ENCODE measurements at places on chromosomes 2 and 18. TPM values are rescaled to one million over a fixed set of nuclear protein-coding genes. Genes with fewer than 3 reads are reported as not detected.

DNA sequence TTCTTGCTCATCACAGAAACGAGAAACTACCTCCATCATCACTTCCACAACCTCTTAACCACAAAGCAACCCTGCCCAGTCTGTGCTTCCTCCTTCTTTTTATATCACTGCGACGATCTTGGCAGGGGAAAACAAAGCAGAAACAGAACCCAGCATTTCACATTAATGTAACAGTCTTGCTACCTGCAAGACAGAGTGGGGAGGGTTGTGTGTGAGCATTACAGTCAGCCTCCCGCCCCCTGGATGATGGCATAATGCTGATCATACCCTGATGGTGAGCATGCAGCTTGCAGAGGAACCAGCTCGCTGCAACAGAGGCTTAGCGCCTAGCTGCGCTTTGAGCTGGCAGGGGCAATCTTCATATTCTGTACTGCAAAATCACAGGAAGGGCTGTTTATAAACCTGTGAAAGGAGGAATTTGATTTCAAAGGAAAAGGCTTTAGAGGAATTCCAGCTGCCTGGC, 376.1 kb downstream of the IRS1 start:
- DNase-seq: no peak

ALK gene
- 0.07 TPM for polyA plus RNA-seq

DNA sequence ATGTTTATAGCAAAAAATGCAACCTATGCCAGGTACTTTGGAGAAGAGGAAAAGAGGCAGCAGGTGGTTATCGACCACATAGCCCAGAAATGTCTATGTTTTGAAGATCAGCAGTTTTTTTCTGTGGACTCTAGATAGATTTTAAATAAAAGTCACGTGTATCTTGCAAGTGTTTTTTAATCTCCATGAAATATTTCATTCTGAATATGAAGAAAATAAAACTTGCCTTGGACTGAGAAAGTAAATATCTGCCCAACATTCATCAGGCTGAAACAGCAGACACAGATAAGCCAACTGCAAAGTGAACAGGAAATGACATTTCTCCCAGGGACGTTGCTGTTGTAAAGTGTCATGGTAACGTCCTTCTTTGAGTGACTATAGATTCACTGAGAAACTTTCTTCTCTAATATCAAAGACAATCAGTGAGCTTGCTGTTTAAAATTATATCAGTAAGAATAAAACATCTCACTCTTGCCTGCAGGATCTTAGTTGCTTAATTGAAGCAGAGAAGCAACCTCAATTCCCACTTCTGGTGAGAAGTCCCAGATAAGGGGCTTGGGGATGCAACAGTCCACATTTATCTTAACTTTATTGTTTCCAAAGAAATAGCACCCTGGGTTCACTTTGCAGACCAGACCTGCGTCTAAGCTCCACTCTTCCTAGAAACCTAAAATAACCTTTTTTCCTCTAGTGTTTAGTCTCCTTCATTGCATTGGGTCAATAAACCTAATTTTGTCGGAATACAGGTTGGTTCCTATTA, 6.3 kb downstream of the MYOM1 start:
- no peak for DNase-seq

- DNase-seq: no peak
These were observed 45.0 kb upstream of the EML4 start for GRCh38 chr2:42124011-42124785.

SLC23A3 gene
- 0.81 TPM for polyA plus RNA-seq

DNA sequence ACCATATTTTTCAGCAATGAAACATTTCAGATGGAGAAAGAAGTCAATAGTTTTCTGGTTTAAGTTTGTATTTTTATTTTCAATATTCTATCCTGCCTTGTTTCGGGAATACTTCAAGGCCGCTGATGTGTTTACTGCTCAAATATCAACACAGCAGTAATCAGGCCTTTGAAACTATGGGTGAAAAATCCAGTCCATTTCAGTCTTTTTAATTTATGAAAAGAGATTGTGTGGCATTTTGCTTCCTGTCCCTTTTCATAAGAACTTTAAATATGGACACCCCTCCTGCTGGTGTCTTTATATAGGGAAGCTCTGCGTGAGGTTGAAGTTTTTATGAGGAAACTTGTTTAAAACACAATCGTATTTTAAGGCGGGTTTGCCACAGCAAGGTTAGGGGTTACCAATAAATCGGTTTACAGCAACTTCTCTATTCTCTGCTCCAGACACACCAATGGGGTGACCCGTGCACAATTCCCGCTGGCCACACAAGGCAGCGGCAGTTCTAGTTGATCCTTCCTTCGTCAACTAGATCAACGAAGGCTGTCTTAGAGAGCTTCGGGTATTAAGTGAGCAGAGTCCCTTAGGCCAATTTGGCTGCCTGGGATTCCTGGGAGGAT, 1.2 kb upstream of the TANC1 start:
- DNase-seq: peak; percentile 36

KCNF1 gene
- not detected for polyA plus RNA-seq

- no peak for DNase-seq
These were observed 61.5 kb upstream of the FAM98A start for GRCh38 chr2:33660416-33661123.

- no peak for DNase-seq
These were observed 437.9 kb upstream of the UBE2E3 start for GRCh38 chr2:180542511-180542910.

CD28 gene
- 4.3 TPM for polyA plus RNA-seq

DNA sequence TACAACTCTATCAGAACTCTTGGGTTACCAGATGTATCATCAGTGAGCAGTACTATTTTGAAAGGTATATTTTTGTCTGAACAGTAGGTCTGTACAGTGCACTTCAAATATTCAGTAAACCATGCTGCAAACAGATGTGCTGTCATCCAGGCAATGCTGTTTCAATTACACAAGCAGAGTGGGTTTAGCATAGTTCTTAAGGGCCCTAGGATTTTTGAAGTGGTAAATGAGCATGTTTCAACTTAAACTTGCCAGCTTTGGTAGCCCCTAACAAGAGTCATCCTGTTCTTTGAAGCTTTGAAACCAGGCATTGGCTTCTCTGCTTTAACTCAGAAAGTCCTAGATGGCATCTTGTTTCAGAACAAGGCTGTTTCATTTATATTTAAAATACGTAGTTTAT, 1519.9 kb downstream of the SUCLG1 start:
- DNase-seq: no peak

ALKAL2 gene
- polyA plus RNA-seq: 36.9 TPM

GRCh38 chr2:122627388-122627787, 871.9 kb downstream of the TSN start:
- no peak for DNase-seq

MFSD2B gene
- polyA plus RNA-seq: 0.02 TPM

- no peak for DNase-seq
These were observed 107.2 kb downstream of the GALNT3 start for GRCh38 chr2:165686800-165687199.

DNA sequence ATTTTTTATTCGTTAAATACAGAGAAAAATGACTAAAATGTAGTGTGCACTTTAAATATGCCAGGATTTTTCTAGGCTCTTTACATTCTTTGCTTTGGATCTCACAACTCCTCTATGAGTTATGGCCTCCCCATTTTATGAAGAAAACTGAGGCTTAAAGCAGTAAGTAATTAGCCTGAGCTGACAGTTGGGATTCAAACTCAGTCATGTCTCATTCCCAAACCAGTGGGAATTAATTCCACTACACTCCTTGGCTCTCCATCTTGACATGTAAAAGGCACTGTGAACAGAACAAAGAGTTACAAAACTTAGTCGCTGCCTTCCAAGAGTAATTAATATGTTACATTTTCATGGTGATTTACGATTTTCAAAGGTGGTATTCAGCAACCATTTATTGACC, 351.9 kb downstream of the SATB2 start:
- no peak for DNase-seq

GRCh38 chr2:219596954-219597551, 604 bp upstream of the STK11IP start:
- no peak for DNase-seq

TCF23 gene
- polyA plus RNA-seq: 31.7 TPM

GRCh38 chr2:237165405-237166276, 80.0 kb downstream of the COPS8 start:
- no peak for DNase-seq

DNA sequence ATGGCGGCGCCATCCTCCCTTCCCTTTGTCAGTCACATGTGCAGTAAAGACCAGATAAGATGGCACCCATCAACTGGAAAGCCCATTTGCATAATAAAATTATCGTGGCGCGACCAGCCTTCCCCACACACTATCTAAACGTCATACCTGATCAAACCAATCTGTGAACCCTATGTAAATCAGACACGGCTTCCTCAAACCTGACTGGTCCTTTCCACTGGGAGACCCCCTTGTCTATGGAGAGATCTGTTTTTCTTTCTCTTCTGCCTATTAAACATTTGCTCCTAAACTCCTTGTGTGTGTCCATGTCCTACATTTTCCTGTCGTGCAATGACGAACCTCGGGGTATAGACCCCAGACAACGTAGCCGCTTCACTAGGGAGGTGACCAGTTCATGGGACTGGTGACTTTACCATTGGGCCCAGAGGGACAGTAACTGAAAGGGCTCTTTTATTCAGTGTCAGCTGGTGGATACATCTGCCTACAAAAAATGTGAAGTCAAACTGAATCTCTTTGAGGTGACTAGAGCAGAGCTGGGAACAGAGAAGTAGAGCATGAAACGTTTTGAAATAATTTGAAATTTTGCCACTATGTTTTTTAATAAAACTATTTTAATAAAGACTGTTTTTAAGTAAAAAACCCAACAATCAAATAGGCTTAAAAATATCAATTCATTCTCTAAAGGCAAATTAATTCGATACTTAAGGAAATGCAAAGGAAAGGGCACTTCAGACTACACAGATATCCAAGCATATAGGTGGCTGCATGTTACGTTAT, 87.5 kb downstream of the SOCS6 start:
- DNase-seq: no peak

- no peak for DNase-seq
These were observed 74.9 kb downstream of the LONRF2 start for GRCh38 chr2:100247256-100248043.

DNA sequence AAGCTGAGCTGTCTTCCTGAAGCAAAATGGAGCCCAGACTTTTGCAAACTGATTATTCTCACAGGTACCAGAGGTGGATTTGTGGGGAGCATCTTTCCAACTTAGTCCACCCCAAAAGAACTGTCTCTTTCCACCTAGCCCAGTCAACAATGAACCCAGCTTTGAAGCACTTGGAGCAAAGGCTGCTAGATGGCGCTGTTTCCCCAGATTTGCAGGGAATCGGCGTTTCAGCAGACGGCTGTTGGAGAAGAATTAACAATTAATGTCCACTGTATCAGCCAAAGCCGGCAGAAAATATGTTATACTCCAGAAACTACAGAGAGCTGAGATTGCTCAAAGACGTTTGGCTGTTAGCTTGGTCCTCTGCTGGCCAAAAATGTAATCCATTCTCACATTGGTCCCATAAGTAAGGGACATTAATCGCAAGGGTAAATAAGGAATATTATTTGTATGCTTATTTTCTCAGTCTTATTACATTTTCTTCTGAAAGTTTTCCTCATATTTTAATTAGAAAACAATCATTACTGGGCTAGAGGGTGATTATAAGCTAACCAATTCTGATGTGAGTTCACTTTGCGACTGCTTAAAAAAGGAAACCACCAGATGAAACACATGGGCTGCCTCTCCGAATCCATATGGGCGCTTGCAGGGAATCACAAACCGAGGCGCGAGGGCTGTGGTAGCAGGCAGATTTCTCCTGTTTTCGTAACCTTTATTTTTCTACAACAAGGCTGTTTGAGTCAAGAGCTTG, 423.8 kb upstream of the MEX3C start:
- DNase-seq: no peak

GRCh38 chr2:58483307-58483706, 242.2 kb upstream of the FANCL start:
- DNase-seq: no peak

DNA sequence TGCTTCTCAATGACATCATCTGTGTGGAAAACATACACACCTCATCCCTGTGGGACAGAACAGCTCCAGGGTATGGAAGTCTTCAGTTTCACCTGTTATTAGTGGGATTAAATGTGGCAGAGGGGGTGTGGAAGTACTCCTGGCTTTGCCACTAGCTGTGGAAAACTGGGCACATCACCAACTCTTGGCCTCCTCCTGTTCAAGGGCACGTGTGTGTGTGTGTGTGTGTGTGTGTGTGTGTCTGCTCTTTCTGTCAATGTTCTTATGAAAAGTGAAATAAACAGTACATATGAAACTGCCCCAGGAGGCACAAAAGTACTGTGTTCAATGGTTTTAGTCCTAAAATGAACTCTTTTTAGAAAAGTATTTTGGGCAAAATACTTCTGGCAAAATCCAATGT, 65.9 kb downstream of the MTHFD2 start:
- DNase-seq: no peak

LYPD1 gene
- polyA plus RNA-seq: 1.6 TPM

DNA sequence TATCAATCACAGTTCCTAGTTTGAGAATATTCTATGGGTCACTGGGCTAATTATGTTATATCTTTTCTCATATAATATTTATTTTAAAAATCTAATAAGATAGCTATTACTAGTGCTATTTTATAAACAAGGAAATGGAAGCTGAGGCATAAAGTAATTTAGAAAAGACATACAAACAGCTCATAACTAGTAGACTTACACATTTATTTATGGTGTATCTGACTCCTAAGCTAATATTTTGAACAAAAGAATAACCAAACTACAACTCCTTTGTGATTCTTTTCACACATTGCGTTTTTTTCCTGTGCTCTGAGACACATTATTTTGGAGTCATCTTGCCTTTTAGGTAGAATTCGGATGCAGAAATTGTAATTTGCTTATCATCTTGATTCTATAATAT, 742.0 kb upstream of the LRRTM4 start:
- no peak for DNase-seq

- DNase-seq: no peak
These were observed 84.5 kb upstream of the ODC1 start for GRCh38 chr2:10532638-10533101.

GRCh38 chr2:215028231-215028630, 110.2 kb downstream of the ABCA12 start:
- DNase-seq: no peak

- no peak for DNase-seq
These were observed 239.7 kb downstream of the SH3BP4 start for GRCh38 chr2:235191486-235191885.

CASP8 gene
- 6.7 TPM for polyA plus RNA-seq

IL36B gene
- not detected for polyA plus RNA-seq

DNA sequence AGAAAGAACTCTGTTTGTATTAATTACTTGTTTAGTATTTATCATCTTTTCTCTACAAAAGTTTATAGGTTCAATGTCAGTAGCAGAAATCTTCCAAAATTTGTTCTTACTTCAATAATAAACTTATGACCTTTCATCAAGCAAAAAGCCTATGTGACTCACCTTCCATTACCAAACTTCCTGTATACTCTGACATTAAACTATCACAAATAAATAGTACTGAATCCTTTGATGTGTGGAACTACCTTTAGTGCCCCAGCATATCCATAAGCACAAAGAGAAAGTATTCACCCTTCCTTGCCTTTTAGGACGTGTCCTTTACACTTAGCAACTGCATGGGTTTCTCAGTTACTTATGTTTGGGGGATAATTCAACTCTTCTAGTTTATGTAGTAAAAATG, 166.0 kb downstream of the EHBP1 start:
- DNase-seq: no peak

GRCh38 chr2:153391131-153391530, 87.4 kb downstream of the RPRM start:
- DNase-seq: no peak

GRCh38 chr2:76977846-76978727, 544.1 kb downstream of the LRRTM4 start:
- DNase-seq: no peak

- peak; percentile 67 for DNase-seq
These were observed 514 bp downstream of the BCL2L11 start for GRCh38 chr2:111121028-111121827.

- DNase-seq: peak; percentile 4
These were observed 43.0 kb downstream of the CROCC2 start for GRCh38 chr2:240948905-240949790.

WNT10A gene
- polyA plus RNA-seq: 0.04 TPM

LHCGR gene
- polyA plus RNA-seq: 91.2 TPM
